Stimulated activated CD4-positive, alpha-beta T cell treated with anti-CD3 and anti-CD28 coated beads, Interleukin-4, amount 100 ng/mL, for 4 hours (primary cell): ENCODE measurements at places on chromosomes 7 and 10.

DNA sequence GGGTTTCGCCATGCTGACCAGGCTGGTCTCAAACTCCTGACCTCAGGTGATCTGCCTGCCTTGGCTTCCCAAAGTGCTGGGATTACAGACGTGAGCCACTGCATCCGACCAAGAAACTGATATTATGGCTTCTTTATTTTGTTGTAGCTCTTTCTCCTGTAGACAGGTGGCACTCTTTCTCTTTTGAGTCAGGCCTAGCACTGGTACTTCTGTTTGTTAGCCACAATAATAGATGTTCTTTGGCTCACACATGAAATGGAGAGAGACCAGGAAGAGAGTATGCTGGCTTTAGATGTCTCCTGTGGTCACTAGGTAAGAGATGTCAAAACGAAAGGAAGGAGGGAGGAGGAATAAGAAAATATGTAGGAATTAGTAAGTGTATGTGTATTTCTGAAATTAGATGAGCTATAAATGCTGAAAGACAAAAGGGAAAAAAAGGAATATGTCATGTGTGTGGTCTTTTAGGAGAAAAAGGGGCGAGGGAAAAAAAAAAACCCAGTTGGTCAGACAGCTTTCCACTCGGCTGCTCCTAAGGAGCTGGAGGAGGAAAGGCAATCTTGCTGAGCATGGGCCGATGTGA is 78.7 kb downstream of the CLEC2L start:
- no peak for DNase-seq

DNA sequence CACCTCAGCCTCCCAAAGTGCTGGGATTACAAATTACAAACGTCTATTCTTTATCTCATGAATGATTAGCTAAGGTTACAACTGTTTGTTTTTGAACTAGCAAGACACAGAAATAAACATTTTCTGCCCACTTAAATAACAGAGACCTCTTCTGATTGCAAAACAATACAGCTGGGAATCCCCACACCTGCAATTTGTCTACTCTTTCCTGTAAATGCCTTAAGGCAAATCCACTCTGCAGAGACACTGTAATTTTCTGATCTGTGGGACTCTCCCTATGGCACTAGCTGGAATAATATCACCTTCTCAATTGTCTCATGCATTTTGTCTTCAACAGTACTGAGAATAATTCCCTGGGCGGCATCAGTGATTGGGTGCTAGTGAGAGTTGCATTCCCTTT is 149.3 kb upstream of the FAM3C start:
- no peak for DNase-seq

GRCh38 chr10:122085423-122085911 is 96.5 kb downstream of the TACC2 start:
- no peak for DNase-seq

DNA sequence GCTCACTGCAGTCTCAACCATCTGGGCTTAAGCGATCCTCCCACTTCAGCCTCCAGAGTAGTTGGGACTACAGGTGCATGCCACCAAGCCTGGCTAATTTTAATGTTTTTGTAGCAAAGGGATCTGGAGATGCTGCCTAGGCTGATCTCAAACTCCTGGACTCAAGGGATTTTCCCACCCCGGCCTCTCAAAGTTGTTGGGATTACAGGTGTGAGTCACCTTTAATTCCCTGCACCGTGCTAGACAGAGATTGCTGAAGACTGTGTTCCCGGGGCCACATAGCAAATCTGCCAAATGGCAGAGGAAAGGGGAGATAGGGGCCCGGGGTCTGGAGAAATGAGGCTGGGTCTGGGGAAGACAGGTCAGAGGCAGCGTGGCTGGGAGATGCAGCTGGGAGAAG is 20.6 kb upstream of the PSMG3 start:
- no peak for DNase-seq

- peak; percentile 1 for DNase-seq
Observed at GRCh38 chr10:283916-284356, 148.7 kb downstream of the ZMYND11 start.

GRCh38 chr7:96241855-96242254 is 80.0 kb downstream of the SLC25A13 start:
- DNase-seq = no peak

DNA sequence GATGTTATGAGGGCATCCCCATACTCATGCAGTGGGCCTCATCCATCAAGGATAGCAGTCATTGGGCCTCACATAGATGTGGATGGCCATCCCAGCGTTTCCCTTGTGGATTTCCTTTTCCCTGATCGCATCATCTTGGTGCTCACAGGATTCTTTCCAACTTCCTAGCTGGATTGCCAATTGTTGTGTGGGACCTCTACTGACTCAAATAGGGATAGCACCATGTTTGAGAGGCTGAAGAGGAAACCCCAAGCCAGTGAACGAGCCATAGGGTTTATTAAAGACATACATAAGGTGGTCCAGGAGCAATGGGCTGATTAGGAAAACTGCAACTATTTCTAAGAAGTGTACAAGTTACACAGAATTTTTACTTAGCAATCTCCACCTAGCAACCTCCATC is 21.8 kb downstream of the ASZ1 start:
- DNase-seq = no peak

- DNase-seq = no peak
Observed at GRCh38 chr7:1160670-1161021, 650 bp upstream of the ZFAND2A start.

DNA sequence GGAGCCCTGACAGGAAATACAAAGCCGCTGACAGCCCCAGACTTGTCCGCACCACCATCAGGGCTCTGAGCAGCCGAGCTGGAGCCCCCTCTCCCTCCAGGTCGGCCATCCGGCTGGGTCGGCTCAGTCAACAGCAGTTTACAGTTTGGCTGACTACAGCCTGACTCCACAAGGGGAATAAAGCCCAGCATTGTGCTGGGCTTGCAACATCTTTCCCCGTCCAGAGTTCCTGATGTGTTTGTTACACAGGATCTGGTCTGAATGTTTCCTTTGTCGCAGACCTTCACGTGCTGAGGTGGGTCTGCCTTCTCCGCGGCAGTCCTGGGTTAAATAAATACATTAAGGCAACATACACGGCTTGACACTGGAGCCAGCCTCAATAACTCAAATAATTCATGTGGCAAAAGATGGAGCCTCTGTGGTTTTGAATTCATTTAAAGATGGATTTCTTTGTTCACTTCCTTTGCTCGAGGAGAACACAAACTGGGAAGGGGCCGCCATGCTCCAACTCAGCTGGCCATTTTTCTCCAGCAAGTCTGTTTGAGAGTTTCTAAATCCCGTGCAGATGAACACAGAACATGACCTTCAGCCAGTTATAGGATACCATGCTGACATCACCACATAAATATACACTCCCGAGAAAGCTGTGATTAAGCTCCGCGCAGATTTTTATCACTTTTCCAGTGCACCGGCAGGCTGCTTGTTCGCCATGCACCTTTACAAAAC is 192.1 kb downstream of the WDR11 start:
- no peak for DNase-seq

DNA sequence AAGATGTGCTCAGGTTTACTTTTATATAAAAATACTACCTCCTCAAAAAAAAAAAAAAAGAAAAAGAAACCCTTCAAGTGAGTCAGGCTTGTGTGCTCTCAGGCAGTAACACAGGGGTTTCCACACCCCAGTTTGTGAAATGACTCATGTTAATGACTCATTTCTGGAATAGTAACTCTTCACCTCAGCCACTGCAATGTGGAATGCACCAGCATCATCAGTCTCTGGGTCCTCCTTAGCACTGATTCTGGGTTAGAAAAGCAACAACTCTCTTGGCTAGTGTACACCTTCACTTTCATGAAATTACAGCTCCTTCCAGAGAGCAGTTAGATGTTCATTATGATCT is 110.6 kb downstream of the EMX2 start:
- DNase-seq = no peak

DNA sequence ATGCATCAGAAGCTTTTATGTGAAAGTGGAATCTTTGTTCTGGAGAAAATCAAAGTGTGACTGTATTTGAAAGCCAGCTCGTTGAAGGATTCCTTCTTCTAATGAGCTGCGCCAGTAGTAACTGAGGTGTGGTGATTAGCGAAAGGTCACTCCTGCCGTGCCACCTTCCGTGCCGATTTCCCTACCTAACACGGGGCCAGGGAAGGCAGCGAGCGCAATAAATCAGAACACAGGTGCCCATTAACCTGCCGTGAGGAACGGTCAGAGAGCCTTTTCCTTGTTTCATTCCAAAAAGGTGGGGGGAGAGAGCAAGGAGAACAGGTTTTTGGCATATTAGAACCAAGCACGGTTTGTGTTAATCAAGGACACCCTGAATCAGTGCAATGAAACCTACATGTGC is 258.0 kb downstream of the CELF2 start:
- no peak for DNase-seq

DNA sequence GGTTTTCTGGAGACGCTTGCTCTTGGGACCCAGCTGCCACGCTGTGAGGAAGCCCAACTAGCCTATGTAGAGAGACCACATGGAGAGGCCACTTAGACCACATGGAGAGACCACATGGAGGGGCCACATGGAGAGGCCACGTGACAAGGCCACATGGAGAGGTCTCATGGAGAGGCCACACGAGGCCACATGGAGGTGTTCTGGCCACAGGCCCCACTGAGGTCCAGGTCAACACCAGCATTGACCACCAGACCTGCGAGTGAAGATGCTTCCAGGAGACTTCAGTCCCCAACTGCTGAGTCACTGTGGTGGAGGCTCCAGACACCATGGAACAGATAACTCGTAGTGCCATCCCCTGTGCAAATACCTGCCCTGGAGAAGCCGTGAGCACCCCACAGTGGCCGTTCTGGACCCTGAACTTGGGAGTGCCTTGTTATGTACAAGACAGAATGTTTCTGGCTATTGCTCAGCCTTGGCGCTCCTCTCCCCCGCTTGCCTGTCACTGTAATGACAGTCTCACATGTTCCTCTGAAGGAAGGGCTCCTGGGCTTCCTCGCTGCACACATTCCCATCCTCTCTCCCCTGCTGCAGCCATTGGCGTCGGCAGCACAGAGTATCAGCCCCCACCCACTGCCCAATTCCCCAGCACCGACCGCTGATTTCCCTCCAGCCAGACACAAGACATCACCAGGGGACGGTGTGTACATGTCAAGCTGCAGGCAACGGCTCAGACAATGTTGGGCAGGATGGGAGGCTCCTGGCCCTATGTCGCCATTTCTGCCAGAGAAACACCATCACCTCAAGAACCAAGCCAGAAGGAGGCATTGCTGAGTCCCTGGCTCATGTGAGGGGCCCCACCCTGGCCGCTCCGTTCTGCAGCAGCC is 49.0 kb upstream of the TNRC18 start:
- no peak for DNase-seq

- DNase-seq = no peak
Observed at GRCh38 chr7:10998996-10999757, 25.5 kb downstream of the PHF14 start.

DNA sequence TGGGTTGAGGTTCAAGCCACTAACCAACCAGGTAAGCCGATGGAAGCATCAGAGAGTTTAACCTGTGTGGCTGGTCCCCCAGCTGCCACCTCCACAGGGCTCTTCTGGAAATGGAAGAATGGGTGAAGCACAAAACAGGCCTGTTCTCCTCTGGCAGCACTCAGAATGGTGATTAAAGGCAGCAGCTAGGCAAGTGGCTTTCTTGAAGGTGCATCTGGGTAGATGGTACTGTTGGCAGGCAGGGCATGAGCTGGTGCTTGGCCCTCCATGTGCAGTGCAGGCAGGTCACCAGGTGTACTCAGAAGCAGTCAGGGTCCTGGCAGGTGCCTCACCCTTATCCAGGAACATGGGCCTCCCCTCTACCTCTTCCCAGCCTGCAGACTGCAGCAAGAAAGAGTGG is 11.5 kb downstream of the AKR1E2 start:
- DNase-seq = no peak

- DNase-seq = no peak
Observed at GRCh38 chr7:87147500-87147899, 4.8 kb upstream of the DMTF1 start.

DNA sequence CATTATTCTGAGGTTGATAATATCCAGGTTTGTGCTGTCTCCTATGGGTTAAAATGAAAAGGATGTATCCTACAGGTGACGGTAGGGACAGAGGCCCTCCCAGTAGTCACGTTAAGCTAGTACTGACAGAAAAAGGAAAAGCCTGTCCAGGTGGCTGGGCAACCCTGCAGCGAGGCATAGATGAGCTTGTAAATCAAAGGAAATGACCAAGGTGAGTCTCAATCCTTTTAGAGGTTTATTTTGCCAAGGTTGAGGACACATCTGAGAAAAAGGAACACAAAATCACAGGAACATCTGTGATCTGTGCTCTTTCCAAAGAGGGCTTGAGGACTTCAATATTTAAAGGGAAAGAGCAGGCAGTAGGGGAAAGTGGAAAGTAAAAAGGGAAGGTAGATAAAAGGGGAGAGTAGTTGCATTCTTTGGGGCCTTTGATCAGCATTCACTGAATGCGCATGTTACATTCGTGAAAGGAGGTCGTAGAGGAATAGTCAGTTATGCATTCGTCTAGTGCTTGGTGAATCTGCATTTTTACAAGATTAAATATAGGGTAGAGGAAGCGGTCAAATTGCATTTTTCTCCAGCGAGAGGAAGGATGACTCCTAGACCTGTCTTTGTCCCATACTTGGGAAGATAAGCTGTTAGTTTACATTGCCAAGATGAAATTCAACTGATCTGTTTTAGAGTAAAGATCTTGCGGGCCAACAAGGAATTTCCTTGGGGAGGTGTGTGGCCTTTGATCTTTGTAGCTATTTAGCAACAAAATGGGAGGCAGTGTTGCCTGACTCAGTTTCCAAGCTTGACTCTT is 884 bp upstream of the GSTO1 start:
- no peak for DNase-seq

DNA sequence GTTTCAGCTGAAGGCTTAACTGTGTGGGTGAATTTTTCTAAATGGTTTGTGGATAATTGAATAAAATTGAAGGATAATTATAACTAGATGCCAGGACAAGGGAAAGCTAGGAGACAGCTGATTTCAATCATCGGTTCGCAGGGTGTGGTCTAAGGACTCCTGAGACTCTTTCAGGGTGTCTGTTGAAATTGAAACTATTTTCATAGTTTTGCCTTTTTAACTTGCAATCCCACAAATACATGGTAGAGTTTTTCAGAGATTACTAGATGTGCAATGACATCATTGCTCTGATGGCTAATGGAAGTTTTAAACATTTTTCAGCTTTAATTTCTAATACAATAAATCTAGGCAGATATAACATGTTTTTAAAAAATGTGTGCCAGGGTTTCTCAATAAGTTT is 18.5 kb downstream of the TRUB1 start:
- DNase-seq = no peak

DNA sequence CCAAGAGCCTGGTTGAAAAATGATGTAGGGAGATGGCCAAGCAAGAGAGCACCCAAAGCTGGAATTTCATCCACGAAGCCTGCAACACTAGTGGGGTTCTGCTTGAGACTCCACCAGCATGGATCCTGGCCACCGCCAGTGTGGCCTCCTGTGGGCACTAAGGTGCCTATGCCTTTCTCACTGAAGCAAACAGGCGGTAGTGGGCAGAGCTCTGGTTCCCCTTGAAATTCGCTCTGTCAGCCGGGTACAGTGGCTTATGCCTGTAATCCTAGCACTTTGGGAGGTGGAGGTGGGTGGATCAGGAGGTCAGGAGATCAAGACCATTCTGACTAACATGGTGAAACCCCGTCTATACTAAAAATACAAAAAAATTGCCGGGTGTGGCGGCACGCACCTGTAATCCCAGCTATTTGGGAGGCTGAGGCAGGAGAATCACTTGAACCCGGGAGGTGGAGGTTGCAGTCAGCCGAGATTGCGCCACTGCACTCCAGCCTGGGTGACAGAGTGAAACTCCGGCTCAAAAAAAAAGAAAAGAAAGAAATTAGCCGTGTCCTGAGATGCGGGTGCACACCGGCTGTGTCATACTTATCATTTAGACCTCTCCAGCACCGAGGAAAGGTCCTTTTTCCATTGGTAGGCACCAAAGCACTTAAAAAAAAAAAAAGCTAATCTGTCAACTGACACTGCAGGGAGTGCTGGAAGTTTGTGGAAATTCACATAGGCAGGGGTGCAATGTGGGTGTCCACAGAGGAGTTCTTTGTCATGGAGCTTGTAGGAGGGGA is 28.3 kb downstream of the CCM2 start:
- no peak for DNase-seq
